ENCODE measurements at places on chromosomes 1 and 21.

GRCh38 chr1:202998836-202999750 lies 8.1 kb upstream of the TMEM183A start:
- DNase-seq = peak; percentile 52

DNA sequence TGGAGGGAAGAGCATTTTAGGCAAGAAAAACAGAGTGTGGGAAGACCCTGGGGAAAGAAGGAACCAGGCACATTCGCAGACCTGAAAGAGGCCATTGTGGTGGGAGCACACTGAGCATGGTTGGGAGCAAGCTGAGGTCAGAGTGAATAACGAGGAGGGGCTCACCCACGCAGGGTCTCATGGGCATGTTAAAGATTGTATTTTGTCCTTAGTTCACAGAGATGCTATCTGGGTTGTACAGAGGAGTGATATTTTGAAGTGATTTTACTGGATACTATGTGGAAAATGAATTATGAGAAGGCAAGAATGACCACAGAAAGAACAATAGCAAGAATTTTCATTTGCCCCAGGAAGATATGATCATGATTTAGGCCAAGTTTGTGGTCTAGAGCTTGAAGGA lies 578.3 kb upstream of the NR5A2 start:
- DNase-seq = no peak

DNA sequence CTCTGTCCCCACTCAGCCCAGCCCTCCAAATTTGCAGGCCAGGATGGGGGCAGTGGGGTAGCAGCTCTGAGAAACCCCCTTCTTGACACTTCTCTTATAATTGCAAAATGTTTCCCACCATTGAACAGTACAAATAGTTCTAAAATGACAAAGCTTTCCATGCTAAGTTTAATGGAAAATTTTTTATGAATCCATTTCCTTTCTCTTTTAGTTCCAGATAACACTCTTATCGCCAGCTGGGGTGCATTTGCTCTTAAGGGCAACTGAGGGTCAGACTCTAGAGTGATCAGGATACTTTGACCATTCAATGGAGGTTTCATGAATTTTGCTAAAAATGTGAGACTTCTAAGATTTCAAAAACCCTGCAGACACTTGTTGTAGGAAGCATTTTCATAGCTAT lies 29.9 kb downstream of the PIK3C2B start:
- no peak for DNase-seq

DNA sequence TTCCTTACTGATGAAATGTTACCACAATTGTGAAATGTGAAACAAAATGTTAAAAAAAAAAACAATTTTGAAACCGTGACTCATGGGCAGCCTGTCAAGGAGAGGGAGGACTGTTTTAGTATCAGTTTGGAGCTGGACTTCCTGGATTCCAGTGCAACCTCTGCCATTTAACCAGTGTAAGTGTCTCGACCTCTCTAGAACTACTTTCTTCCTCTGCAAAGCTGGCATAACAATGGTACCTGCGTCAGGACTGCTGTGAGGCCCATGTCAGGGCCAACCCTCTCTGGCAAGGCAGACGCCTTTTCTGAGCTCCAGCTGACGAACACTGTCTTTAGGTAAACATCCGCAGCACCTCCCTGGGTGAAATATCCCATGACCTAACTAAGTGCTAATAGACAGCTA lies 20.9 kb downstream of the URB1 start:
- DNase-seq = no peak

GRCh38 chr1:226576601-226577000 lies 28.0 kb downstream of the STUM start:
- no peak for DNase-seq

DNA sequence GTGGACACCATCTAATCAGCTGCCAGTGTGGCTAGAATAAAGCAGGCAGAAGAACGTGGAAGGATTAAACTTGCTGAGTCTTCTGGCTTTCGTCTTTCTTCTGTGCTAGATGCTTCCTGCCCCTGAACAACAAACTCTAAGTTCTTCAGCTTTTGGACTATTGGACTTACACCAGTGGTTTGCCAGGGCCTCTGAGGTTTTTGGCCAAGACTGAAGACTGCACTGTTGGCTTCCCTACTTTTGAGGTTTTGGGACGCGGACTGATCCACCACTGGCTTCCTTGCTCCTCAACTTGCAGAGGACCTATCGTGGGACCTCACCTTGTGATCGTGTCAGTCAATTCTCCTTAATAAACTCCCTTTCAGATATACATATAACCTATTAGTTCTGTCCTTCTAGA lies 696.1 kb upstream of the NCAM2 start:
- DNase-seq = no peak

DNA sequence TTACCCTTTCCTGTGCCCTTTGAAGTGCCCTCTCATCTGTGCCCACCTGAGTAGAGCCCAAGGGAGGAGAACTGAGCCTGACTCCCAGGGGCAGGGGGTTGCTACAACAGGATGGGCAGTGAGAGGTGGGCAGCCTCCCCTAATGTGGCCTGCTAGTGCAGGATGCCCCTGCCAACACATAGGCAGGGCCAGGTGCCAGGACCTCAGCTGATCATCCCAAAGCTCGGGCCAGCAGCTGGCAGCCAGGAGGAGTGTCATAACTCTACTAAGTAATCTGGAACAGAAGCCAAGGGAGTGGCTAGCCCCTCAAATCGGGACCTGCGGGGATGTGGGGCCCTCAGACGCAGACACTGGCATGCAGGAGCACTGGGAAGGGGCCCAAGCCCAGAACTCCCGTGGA lies 208.8 kb upstream of the RAB4A start:
- DNase-seq = no peak

- DNase-seq = no peak
These were observed 13.4 kb downstream of the SH2D2A start for GRCh38 chr1:156803086-156803851.

- no peak for DNase-seq
These were observed 50.7 kb downstream of the UMODL1 start for GRCh38 chr21:42121794-42122193.

- no peak for DNase-seq
These were observed 50.4 kb upstream of the CXADR start for GRCh38 chr21:17462276-17462981.
